ENCODE measurements at places on chromosomes 2 and 18.

DNA sequence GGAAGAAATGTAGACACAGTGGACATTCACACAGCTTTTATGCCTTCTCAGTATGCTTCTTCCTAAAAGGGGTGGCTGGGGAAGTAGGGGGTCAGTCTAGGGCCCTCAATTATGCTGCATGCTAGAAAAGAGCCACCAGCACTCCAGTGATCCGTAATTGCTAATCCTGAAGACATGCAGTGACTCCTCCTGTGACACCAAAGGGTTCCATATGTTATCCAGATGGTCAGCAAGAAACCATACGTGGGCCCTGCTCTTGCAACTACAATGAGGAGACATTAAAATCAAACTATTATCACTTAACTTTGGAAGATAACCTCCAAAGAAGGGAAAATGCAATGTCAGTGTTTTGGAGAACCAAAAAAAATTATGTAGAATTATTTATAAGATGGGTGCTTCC lies 143.4 kb upstream of the LYPD1 start:
- no peak for DNase-seq

DNA sequence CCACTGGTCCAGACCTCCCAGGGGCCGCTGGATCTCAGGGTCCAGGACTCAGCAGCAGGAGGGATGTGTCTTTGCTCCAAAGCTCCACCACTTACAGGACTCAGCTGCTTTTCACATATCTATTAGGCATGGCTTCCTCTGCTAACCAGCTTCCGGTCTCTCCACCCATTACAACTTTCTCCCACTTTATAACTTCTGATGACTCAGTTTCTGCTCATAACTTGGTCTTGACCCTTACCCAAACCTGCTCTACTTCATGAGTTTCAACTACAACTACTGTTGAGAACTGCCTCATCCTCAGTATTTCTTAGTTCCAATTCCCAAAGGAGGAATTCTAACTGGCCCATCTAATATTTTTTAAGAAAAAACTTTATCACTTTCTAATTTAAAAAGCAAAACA lies 17.2 kb downstream of the SULT1C2 start:
- DNase-seq: no peak

- DNase-seq: no peak
Observed at GRCh38 chr2:140916410-140916809, 1214.4 kb downstream of the LRP1B start.

DNA sequence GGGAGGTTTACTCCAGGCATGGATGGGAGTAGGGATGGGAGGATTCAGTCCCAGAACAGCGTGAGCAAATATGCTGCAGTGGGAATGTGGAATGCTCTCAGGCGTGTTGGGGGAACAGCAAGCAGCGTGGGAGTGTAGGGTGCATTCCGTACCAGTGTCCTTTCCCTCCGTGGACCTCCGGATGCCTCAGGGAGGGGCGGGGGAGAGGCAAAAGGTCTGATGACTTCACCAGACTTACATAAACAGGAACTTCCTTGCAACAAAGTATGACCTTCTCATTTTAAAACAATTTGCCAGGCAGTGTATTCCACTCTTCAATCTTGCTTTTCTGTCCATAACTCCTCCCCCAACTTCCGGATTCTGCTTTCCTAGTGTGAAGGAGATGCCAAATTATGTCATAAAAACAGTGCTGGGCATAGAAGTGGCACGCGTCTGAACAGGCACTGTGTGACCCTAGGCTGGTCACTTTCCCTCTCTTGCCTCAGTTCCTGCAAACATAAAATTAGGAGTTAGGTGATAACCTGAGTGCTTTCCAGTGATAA lies 36.9 kb downstream of the RPL37A start:
- DNase-seq: peak; percentile 19

DNA sequence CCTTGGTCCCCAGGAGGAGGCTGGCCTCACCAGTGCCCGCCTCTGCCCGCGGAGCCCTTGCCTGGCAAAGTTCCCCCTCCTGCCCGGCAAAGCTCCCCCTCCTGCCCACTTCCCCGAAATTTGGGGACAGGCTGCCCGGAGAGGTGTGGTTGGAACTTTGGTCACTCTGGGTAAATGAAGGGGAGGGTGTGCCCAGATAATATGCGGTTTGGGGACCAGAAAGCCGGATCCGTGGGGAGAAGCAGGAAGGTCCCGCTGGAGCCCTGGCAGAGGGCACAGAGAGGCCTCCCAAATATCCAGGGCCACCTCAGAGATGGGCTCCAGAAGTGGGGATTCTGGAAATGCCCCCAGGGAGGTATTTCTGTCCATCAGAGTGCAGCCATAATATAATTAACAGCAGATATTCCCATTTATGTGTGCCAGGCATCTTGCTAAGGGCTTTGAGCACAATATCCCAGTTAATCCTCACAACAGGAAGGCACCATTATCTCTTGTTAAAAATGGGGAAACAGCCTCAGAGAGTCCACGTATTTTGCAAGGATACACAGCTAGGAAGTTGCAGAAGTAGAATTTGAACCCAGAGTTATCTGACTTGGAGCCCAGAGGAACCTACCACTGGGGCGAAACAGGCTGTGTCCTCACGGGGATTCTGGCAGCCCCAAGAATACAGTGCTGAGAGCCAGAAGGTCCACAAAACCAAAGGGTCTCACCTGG lies 914 bp downstream of the STEAP3 start:
- no peak for DNase-seq
